ENCODE measurements at places on chromosomes 3 and 15.

DNA sequence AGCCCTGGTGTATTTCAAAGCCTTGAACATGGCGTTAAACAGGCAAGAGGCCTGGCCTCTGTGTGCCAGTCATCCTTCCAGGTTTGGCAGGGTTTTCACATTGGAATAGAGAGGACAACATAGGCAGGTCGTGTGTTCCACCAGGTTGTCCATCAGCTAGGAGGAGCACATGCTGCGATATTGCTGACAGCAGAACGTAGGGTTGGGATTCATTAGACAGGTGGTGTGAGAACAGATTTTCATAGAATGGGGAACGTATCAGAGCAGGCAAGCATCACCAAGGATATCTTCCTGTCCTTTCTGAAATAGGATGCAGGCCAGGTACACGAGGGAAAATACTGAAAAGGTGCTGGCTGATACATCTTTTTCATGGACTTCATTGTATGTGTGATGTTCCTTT, 26.4 kb downstream of the MINAR1 start:
- no peak for DNase-seq

GRCh38 chr3:134111616-134112015, 81.9 kb upstream of the SLCO2A1 start:
- DNase-seq: no peak

GRCh38 chr15:95591886-95592285, 738.6 kb upstream of the NR2F2 start:
- DNase-seq: no peak

DNA sequence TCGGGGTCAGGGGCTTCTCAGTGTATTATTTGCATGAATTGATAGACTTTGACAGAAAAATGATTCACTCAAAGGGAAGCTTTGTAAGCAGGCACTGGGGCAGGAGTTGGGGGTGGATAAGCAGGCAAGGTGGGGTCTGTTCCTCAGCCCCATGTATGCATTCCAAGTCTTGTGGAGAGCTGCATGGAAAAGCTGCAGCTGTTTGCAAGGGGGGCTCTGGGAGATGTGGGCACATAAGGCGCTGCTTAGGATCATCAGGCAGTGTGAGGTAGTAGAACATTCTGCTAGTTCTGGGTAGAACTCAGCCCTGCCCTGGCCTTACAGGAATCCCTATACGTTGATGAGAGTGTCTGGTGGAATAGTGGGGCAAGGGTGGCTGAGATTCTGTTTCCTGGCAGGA, 154.2 kb upstream of the LRIG1 start:
- no peak for DNase-seq

DNA sequence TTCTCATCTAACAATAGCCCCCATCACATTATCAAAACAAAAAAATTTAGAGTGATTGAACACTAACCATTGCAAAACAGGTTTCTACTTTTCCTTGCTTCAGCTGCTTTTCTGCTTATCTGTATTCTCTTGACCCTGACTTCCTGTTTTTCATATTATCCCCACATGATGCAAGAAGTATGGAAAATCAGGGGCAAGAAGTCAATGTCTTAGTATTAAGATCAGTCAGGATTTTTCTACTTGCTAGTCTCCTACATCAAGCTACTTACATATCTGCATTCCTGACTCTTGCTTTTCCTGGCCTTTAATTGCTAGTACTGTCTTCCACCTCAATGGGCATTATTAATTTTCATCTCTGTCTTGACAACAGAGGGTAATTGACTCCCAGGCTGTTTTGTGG, 300.2 kb downstream of the OTOL1 start:
- no peak for DNase-seq

GRCh38 chr3:171850960-171851659, 8.0 kb downstream of the TMEM212 start:
- no peak for DNase-seq

GRCh38 chr3:187473778-187474406, 105.7 kb downstream of the RTP4 start:
- no peak for DNase-seq

DNA sequence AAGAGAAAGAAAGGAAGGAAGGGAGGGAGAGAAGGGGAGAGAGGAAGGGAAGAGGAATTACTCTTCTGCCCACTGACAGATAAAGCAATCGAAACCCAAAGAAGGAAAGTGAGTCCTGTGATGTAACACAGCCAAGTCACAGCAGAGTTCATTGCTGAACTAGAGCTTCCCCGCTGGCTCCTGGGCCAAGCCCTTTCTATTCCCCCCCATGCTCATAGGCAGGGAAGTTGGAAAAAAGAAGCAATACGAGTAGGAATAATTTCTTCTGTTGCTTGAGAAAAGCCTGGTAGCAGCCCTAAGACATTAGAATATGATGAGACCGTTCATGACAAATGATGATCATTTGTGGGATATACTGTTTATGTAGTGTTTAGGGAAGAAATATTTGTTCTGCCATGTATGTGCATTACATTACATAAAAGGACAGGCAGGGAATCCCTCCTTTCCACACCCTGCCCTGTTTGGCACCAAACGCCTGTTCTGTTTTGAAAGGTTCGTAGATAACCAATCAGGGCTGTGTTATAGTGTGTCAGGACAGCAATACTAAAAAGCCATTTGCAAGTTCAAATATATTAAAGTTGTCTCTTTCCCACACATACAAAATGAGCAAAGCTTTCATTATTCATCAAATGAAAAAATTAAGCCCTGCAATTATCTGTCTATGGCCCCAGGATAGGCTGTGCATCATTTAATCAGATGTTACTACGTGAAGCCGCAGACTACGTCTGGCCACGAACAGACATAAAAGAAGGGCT, 111.0 kb upstream of the TRPM1 start:
- no peak for DNase-seq

GRCh38 chr3:51718547-51719409, 11.9 kb downstream of the GRM2 start:
- peak; percentile 11 for DNase-seq

GRCh38 chr3:142337994-142338393, 109.8 kb downstream of the XRN1 start:
- no peak for DNase-seq

Data from CD4-positive, alpha-beta T cell (primary cell).